Femur (tissue), 1 donor: ENCODE measurements at places on chromosomes 4 and X.

DNA sequence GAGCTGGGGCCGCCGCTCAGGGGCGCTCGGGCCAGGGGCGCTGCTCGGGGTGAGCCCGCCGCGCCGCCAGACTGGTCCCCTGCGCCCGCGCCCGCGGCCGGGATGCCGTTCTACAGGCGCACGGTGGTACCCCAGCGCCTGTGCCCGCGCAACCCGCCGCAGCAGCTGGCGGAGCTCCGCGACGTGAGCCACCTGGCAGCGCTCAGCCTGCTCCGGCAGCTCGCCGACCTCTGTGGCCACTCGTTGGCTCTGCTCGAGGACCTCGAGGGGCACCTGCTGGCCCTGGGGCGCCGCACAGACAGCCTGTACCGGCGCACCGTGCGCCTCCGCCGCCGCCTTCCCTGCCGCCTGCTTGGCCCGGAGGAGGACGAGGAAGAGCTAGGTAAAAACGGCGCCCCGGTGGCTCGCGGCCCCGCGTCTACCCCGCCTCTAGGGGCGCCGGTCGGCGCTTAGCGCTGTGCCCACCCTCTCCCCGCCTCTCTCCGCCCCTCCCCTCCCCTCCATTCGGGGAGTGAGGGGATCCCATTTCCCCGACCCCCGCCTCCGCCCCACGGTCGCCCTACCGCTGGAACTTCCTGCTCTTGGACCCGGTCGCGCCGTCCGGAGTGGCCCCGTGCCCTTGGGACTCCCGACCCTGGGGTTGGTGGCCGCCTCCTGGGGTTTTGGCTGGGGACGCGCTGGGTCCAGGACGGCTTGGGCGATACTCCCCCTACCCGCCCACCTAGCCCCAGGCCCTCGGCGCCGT, 513 bp downstream of the NHSL2 start:
- DNase-seq = peak; percentile 39

- DNase-seq = no peak
Measured at GRCh38 chr4:156195914-156196313, 242.2 kb upstream of the CTSO start.

- DNase-seq = no peak
Measured at GRCh38 chrX:57119416-57119815, 1.9 kb downstream of the SPIN2B start.

- DNase-seq = no peak
Measured at GRCh38 chr4:151887031-151887815, 126.4 kb upstream of the GATB start.

DNA sequence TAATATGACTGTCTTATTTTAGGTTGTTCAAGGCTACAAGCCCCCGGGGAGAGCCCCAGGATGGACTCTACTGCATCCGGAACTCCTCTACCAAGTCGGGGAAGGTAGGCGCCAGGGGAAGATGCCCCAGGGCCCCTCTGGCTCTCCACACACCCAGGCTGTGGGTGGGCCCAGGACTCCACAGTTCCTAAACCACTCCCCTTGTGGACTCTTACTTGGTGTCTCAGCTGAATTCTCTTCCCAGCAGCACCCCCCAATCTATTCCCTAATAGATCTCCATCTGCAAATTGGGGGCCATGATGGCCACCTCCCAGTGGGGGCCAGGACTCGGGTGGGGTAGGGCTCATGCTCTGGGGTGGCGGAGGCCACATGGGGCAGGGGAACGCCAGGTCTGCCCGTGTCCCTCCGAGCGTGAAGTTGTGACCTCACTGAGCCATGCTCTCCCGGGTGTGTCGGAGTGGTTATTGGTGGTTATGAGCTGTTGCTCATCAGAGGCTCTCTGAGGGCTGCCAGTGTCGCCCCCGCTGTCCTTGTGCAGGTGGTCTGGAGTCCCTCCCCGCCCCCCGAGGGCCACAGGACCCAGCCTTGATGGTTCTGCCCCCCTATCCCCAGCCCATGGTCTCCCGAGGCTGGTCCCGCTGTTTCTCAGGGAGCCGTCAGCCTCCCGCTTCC, 11.2 kb upstream of the ADD1 start:
- DNase-seq = peak; percentile 27

DNA sequence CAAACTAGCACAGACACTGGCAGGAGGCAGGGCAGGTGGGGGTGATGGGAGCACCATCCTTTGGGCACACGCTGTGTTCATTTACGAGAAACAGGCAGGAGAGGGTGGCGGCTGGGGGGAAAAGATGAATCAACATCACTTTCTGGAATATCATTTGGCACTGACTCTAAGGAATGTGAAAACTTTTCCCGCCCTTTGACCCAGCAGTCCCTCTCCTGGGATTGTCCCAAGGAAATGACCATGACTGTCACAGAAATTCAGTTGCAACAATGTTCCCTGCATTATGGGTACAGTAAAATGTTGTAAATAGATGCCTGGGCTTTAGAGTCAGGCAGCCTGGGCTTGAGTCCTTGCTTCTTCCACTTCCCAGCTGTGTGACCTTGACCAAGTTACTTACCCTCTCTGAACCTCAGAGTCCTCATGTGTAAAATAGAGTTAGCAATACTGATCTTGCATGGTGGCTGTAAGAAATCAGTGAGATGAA, 58.6 kb downstream of the ABLIM2 start:
- DNase-seq = no peak

- no peak for DNase-seq
Measured at GRCh38 chr4:2702361-2702760, 53.8 kb downstream of the TNIP2 start.

GRCh38 chrX:102863735-102864134, 73.3 kb upstream of the RAB40AL start:
- peak; percentile 88 for DNase-seq

GRCh38 chrX:50114113-50114512, 86.7 kb downstream of the AKAP4 start:
- no peak for DNase-seq

DNA sequence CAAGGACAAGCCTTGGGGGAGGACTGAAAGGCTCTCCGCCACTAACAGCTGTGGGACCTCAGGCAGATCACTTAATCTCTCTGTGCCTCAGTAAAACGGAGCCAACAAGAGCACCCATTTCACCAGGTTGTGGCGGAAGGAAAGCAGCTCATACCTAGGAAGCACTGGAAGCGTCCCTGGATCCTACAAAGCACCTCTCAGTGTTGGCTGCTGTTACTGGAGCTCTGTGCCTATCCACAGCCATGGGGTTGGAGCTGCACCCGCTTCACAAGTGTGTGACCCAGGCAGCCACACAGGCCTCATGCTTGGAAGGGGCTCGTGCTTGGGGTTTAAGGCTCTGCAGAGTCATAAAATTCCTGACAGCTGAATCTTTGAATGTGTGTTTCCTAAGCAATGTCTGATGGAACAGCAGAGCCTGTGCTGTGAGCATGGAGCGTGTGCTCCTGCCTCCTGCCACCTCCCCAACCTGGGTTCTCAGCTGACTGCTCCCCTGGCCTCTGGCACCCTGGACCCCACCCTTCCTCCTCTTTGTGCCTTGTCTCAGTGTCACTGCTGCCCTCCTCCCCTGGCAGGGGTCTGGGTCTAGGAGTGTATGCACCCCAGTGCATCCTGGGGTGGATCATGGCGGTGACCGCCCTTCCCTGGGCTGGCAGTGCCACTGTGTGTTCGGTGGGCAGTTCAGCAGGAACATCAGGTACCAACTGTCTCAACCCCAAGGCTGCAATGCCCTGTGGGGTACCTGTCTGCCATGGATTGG, 14.4 kb upstream of the MAN2B2 start:
- no peak for DNase-seq

GRCh38 chr4:147862043-147862692, 130.3 kb downstream of the ARHGAP10 start:
- no peak for DNase-seq

- DNase-seq = no peak
Measured at GRCh38 chr4:142402156-142402555, 443.9 kb downstream of the INPP4B start.

- no peak for DNase-seq
Measured at GRCh38 chr4:77695774-77696173, 90.2 kb downstream of the CXCL13 start.

DNA sequence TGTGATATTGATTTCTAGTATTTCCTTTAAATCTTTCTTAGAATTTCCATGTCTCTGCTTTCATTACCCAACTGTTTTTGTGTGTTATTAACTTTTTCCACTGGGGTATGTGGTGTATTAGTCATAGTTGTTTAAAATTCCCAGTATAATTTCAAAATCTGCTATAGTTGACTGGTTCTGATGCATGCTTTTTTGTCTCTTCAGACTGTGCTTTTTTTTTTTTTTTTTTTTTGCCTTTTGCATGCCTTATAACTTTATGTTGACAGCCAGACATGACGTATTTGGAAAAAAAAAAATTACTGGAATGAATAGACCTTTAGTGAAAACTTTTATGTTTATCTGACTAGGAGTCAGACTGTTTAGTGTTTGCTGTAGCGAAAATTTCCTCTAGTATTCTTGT, 580.4 kb downstream of the ANKRD50 start:
- DNase-seq = no peak

DNA sequence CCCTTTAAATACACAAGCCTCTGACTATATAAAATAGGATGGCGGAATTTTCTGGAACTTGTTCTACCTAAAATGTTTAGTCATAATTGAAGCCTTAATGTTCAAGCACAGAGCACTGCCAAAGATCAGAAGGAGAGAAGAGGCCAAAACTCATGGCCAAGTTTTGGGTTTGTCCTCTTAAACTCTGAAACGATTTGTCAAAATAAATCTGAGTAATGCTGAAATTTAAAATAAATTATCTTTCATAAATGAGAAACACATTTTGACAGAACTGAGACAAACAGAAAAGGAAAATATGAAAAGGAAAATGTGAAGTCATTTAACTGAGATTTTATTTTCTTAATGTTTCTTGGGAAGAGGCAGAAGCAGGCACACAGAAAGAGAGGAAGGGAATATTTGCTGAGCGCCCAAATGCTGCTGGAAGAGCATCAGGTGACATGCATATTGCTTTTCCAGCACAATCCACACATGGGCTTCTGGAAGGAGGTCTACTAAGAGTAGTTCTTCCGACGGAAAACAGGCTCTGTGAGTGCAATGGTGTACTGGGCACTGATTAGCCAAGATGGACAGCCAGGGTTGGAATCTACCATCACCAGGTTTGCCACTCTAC, 47.4 kb upstream of the ZNF518B start:
- no peak for DNase-seq

DNA sequence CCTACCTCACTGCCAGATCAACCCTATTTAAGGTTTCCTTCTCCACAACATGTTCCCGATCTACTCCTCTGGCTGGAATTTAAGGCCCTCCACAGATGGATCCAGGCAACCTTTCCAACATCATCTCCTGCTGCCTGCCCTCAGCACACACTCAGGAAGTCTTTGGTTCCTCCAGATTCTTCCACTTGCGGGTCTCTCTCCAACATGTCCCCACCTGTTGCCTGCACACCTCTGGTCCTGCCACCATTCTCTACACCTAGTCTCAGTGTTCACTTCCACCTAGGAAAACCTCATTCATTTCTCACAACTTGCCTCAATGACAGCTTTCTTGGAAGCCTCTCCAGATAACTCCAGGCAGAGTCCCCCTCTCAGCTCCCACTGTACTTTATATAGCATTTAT, 80.1 kb downstream of the RTL5 start:
- DNase-seq = peak; percentile 7

DNA sequence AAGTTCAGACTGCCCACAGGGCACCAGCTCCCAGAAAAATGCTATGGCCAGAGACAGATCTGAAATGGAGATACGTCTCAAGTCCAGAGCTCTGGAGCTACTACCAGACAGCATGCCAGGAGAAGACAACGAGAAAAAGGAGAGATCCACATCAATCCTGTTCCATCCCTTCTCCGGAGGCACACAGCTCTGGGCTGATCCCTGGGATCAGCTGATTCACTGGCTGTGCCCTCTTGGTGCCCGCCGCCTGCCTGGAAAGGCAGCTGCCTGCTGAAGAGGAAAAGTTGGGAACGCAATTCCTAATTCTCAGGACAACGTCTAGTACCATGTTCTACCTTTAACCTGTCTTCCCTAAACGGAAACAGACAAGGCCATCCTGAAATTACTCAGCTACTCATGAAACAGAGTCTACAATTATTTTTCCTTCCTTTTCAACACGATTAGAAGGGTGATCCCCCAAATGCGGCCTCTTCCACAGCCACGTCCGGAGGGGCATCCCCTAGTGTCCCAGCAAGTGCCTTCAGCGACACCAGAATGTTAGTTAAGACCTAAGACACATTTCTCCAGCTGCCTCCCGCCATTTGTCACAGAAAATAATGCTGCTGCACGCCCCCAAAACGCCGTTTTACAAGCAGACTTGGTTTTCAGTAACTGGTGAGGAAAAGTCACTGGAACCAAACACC, 2.4 kb downstream of the ZFYVE28 start:
- DNase-seq = no peak

GRCh38 chr4:14196131-14196530, 568.6 kb upstream of the BOD1L1 start:
- DNase-seq = peak; percentile 56

GRCh38 chr4:106809076-106809475, 227.0 kb downstream of the DKK2 start:
- DNase-seq = no peak

DNA sequence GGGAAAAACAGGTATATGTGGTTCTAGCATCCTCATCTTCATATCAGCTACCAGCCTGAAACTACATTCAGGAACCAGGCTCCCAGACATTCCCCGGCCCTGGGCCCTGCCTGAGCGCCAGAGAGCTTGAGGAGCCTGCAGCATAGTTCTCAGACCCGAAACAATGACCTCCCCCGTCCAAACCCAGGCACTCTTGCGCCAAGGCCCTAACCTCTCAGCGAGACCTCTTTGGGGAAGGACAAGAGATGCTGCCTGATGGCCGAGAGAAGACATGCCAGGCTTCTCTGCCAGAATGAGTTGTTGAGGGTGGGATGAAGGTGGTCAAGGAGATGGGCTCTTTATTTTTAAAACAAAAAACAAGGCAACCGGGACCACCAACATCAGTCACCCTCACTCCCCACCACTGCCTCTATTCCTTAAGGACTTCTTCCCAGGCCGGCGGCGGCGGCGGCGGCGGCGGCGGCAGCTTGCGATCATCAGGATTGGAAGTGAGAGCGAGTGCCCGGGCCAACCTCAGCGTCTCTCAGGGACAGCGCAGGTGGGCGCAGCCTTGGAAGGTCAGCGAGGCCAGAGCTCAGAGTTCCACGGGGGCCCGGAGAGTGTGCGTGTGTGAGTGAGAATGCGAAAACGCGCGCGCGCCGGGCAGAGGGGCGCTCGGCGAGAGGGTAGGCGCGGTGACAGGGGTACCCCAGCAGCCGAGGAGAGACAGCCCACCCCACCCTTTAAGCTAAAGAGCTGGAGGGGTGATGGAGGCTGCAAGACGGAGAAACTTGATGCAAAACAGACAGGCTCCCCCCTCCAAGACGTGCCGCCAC, 601 bp downstream of the INPP4B start:
- peak; percentile 34 for DNase-seq

- DNase-seq = no peak
Measured at GRCh38 chrX:40278340-40279090, 180.8 kb upstream of the BCOR start.

GRCh38 chr4:31374256-31374960, 654.2 kb downstream of the PCDH7 start:
- no peak for DNase-seq

DNA sequence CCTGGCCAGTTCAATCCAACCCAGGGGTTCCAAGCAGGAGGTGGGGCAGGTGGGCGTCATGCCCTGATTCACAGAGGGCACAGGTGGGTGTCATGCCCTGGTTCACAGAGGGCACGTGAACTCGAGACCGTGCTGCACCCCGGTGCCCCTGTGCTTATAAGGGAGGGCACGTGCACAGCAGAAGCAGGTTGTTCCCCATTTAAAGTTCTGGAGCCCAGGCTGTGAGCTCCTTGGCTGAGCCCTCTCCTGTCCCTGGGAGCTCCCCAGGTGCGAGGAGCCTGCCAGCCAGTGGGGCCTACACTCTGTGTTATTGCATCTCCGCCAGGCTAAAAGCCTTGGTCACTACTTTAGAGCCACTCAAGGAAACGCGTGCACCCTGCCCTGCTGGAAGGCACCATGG, 3.2 kb upstream of the CPZ start:
- DNase-seq = peak; percentile 12
